ENCODE measurements at places on chromosomes 3 and 15. TPM values are rescaled to one million over a fixed set of nuclear protein-coding genes. Genes with fewer than 3 reads are reported as not detected.

EPHB1 gene
- total RNA-seq: 0.50 TPM

ST8SIA2 gene
- total RNA-seq: not detected

TRH gene
- not detected for total RNA-seq

C3orf70 gene
- 0.33 TPM for total RNA-seq

STRIT1 gene
- not detected for total RNA-seq

ZMYND10 gene
- total RNA-seq: 0.26 TPM

CILP gene
- total RNA-seq: 0.26 TPM

UROC1 gene
- not detected for total RNA-seq

NDN gene
- 47.7 TPM for total RNA-seq

WDR82 gene
- total RNA-seq: 63.9 TPM

SLC22A14 gene
- total RNA-seq: 0.17 TPM

CHL1 gene
- 2.1 TPM for total RNA-seq

ILDR1 gene
- total RNA-seq: not detected

Measured in fibroblast of lung (primary cell).